Activated naive CD8-positive, alpha-beta T cell treated with anti-CD3 and anti-CD28 coated beads, Interleukin-2, amount 10 ng/mL, durations not matched to agents 7 days and 5 days (primary cell): ENCODE measurements at places on chromosomes 7 and 10. TPM values are rescaled to one million over a fixed set of nuclear protein-coding genes. Genes with fewer than 3 reads are reported as not detected.

Gene EXOSC1
- total RNA-seq: 47.9 TPM

Gene ABCB1
- 30.8 TPM for total RNA-seq

Gene CRPPA
- 0.89 TPM for total RNA-seq

Gene INSYN2A
- not detected for total RNA-seq

Gene CYP2C19
- total RNA-seq: not detected

Gene OR13A1
- total RNA-seq: 0.23 TPM

Gene DUSP5
- 24.3 TPM for total RNA-seq

Gene CHN2
- 7.2 TPM for total RNA-seq

Gene CYP3A4
- total RNA-seq: not detected

Gene VIPR2
- total RNA-seq: 0.80 TPM

Gene SFXN3
- total RNA-seq: 66.1 TPM

Gene TMEM225B
- 2.3 TPM for total RNA-seq

Gene ENTPD1
- total RNA-seq: 10.9 TPM

GRCh38 chr10:49620841-49621378, 7.1 kb downstream of the CHAT start:
- DNase-seq: peak; percentile 9

- no peak for DNase-seq
These were observed 57.1 kb downstream of the CHRM2 start for GRCh38 chr7:136925556-136925955.

DNA sequence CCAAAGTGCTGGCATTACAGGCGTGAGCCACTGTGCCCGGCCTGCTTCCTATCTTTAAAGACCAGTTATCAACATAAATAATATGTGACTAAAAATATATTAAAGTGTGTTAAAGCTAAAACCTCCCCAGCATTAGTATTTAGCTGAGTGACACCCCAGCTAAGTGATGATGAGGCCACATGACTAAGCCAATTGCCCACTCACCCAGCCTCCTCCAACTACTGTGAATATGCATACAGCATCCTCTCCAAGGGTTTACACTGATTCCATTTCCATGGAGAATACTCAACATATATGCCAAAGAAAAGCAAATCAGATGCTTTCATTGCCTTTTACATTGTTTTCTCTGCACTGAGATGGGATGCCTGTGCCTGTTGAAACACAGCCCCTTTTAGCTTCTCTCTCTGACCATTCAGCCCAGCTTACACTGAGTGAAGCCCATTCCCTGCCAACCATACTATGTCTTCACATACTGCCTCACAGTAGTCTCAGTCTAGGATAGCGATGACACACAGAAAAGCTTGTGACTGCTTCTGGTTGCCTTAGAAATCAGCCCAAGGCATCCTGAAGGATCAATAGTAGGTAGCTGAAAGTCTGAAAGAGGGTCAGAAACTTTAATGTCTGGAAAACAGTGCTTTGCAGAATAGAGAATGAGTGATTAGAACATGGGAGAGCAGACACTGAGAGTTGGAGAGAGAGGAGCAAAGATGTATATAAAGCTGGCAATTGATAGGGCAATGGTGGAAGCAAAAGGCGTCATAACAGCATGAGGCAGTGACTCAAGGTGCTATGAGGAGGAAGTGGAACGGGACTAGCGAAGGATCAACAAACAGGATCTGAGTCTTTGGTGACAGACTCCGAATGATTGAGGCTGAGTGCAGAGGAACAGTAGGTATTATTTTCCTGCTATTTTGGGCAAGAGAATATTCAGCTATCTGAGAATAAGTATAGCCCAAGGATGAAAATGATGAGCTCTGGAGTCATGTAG, 19.8 kb upstream of the ATE1 start:
- no peak for DNase-seq

DNA sequence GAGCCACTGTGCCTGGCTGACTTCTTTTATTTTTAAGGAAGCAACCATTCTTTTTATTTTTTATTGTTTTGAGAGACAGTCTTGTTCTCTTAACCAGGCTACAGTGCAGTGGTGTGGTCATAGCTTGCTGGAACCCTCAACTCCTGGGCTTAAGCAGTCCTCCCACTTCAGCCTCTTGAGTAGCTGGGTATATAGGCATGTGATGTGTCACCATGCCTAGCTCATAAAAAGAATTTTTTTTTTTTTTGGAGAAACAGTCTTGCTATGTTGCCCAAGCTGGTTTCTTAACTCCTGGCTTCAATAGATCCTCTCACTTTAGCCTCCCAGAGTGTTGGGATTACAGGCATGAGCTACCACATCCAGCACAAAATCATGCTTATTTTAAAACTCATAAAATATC, 5.8 kb downstream of the MCU start:
- no peak for DNase-seq

DNA sequence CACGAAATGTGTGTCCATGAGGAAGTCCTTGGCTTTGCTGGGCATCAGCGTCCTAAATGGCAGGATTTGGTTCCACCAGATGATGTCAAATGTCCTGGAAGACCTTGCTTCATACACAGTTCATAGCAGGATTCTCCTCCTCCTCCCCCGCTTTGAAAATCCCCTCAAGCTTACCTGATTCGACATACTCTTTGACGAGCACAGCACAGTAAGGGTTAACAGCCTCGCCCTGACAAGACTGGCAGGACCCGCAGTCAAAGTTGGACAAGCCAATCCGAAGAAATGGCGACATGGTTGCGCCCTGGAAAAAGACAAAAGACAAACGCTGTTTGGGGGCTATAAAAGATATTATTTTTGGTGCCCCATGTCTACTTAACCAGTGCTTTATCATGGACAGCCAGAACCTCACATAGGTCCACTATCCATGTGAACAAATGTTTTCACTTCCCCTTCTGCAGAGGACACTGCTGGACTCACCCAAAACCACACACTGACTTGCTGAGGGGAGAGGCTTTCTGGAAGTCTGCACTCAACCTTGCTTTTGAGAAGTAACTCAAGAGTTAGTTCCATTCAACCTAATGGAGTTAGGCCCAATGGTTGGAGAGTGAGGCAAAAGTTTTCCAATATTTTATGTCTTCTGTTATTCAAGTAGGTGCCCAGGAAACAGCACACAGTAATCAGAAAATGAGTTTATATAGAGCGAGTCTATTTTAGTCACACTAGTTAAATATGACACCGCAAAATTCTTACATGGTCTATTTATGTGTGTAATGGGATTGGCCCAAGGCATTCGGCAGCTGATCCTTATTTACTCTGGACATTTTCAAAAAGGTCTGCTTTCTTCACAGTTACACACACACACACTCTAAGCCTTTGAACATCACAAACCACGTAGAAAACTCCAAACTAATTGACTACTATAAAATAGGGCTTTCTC, 65.0 kb downstream of the PRKCQ start:
- no peak for DNase-seq

GRCh38 chr7:150388709-150389531, 9.8 kb downstream of the ZNF775 start:
- DNase-seq: no peak

DNA sequence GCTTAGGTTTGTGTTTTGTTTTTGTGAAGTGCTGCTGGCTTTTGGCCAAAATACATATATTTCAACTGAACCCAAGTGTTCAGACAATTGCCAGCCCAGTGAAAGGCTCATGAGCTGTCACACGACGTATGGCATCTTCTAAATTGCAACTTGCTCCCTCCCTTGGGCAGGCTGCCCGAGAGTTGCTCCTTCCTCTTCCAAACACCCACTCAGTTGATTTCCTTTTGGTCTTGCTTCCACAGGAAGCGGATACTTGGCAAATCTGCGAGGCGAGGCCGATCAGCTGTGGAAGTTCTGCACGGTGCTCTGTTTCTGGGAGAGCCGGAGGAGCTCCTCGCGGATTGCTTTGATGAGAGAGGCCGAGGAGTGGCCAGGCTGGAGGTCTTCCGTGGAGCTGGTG, 39.6 kb upstream of the ATP6V0A4 start:
- DNase-seq: no peak

- no peak for DNase-seq
These were observed 21.7 kb downstream of the LRRC27 start for GRCh38 chr10:132353456-132354355.

DNA sequence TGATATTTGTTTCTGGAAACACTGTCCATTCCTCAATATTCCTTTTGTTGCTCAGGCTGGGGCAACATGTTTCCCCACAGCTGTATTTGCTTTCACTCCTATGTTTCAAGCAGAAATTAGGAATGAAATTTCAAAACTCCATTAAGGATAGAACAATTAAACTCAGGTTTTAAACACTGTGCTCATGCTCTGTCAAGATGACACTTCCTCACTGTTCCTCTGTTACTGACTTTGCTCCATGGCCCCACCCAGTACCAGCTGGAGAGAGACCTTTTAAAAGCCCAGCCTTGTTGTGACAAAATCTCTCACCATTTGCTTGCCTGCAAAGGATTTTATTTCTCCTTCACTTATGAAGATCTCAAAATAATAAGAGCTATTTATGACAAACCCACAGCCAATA, 197.4 kb downstream of the ELMO1 start:
- DNase-seq: no peak

DNA sequence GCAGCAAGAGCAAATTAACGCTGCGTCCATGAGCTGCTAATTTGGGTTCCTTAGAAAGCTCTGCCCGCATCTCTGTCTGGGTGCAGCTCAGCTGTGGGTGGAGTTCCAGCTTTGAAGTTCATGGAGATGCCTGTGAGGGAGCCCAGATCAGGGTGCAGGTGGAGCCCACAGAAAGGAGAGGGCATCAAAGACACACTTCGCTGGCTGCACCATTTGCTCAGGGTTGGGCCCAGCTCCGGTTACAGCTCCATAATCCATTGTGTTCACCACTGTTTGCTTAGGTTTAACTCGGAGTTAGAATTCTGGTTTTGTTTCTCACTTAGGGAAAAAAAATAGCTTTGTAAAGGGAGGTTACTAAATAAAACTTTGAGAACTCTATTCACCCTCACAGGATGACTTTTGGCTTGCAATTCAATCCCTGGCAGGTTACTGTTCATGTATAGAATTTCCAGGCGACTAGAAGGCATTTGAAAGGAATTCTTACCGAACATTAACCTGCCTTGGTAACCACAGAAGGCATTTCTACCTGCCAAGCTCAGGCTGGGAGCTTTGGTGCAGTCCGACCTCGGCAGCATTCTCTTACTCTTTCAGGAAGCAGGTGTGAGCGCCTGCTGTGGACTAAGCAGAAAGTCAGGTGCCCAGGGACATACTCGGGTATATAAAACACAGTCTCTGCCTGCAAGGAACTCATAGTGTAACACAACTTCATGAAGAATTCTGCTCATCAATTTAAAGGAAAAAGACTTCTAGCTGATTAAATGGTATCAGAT, 179.5 kb upstream of the RNF32 start:
- no peak for DNase-seq

GRCh38 chr7:105731042-105731441, 145.4 kb downstream of the ATXN7L1 start:
- DNase-seq: no peak

DNA sequence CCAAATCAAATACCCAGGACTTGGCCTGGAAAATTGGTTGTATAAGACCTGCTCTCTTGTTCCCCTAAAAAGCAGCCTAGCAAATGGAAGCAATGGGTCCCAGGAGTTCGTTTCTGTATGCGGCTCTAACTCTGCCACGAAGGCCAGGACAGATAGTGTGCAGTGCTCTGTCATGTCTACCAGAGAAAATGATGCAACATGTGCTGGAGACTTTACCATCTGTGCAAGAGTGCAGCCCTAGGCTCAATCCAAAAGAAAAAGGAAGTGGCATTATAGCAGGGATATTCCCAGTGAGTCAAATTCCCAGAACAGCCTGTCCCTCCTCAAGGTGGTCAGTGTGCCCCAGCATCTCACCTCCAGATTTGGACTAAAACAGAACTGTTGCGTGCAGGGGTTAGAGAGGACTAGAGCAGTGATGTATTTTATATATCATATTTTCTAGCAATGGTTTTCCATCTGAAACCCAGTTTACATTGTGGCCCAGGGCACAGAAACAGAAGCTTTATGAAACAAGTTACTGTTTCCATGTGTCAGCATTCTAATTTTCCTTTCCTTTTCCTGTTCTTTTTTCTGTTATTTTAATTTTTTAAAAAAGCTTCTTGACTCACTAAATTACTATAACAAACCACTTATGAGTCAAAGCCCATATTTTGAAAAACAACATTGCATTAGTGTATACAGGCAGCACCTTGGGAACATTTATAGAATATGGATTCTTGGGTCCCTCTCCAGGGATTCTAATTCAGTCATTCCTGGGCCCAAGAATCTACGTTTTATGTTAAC, 311.2 kb downstream of the RNLS start:
- peak; percentile 35 for DNase-seq

DNA sequence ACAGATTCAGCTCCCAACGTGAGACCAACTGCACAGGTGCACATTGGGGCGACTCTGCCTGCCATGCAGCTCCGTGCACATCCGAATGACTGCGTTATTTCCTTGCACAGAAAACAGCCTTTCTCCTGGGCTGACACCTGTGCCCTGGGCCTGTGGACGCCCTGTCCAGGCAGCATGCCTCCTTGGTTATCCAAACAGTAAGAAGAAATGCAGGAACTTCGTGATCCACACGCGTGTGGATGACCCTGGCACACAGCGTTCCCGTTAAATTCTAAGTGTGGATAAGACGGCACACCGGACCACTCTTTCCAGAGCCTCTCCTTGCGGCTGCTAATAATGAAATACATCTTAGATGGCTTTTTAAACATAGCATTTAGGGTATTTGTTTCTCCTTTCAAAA, 39.6 kb downstream of the NKX6-2 start:
- DNase-seq: no peak

GRCh38 chr7:108724251-108725100, 154.8 kb downstream of the DNAJB9 start:
- DNase-seq: no peak

- no peak for DNase-seq
These were observed 87.0 kb downstream of the SUGCT start for GRCh38 chr7:40221836-40222235.

DNA sequence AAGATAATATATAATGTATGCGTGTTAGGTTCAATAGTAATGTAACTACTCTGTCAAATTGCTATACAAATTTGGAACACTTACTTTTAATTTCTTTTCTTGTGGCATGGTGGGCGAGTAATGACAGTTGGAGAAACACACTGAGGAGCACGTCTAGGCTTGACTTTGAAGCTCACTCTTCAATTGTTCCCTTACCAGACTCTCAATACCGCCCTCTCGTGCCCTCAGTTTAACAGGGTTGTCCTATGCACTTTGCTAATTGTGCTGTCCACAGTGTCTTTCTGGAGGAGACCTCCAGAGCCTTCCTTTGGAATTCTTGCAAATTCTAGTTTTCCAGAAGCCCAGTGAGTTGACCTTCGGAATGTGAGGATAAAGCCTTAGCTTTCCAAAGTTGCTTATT, 107.2 kb upstream of the RELN start:
- no peak for DNase-seq

- DNase-seq: no peak
These were observed 13.9 kb downstream of the CREB3L2 start for GRCh38 chr7:137987968-137988367.

GRCh38 chr7:84538268-84538667, 343.7 kb upstream of the SEMA3A start:
- no peak for DNase-seq
